ENCODE measurements at places on chromosomes 3 and 15.

DNA sequence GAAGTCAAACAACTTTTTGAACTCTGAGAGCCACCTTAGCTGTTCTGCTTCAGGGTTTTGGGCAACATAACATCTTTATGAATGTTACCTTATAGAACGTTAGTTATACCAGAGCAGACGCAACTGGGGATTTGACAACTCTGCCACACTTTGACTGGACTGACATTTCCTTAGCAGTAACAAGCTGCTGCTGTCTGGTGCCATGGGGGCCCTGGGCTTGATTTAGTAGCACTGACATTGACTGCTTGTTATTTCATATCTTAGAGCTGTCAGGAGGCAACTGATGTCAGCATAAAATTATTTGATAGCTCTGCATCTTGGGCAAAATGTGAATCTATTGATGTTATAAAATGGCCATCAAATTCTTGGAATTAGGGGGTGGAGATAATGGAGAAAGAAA lies 285.4 kb downstream of the ROBO2 start:
- DNase-seq = no peak

GRCh38 chr15:77042245-77042919 lies 28.5 kb downstream of the TSPAN3 start:
- no peak for DNase-seq

GRCh38 chr3:23481616-23482278 lies 278.6 kb downstream of the UBE2E2 start:
- DNase-seq = no peak

DNA sequence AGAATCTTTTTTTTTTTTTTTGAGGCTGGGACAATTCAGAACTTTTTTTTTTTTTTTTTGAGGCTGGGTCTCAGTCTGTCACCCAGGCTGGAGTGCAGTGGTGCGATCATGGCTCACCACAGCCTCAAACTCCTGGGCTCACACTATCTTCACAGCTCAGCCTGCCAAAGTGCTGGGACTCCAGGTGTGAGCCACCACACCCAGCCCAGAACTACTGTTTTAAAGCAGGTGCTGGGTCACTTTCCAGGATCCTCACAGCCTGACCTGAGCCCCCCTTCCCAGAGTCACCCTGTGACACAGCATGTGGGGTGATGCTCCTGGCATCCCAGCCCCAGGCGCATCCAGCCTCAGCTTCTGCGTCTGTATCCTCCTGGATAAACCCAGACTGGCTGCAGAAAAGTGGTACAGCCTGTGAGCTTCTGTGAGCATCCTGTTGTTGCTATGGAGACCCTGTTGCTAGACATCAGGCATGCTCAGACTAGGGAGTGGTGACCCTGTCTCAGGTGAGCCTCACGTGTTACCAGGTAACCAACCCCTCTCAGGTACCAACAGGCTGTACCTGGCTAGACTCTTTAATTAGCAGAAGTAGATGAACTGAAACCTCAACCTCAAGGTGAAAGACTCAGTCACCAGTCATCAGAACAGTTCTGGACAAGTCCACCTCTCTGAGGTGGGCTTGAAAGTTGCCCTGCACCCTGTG lies 15.0 kb downstream of the KLF13 start:
- DNase-seq = no peak

GRCh38 chr3:108983051-108983450 lies 29.4 kb upstream of the GUCA1C start:
- no peak for DNase-seq

GRCh38 chr3:38651153-38651789 lies 1.8 kb upstream of the SCN5A start:
- peak; percentile 35 for DNase-seq

- DNase-seq = no peak
Measured at GRCh38 chr3:153688301-153689120, 432.7 kb upstream of the ARHGEF26 start.

DNA sequence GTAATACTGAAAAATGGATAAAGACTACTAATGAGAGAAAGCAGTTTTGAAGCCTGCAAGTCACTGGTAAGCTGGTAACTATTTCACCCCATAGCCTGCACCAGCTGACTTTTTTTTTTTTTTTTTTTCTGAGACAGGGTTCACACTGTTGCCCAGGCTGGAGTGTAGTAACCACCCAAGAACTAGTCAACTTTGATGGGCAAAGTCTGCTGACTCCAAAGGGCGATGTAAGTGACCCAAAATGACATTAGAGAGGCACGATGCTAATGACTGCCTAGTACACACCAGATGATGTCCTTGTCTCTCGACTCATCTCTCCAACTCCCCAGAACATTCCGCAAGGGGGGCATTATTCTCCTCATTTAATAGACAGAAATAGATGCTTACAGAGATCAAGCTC lies 12.9 kb upstream of the TMEM41A start:
- DNase-seq = no peak

GRCh38 chr3:138594935-138595610 lies 1.0 kb upstream of the CEP70 start:
- DNase-seq = no peak

DNA sequence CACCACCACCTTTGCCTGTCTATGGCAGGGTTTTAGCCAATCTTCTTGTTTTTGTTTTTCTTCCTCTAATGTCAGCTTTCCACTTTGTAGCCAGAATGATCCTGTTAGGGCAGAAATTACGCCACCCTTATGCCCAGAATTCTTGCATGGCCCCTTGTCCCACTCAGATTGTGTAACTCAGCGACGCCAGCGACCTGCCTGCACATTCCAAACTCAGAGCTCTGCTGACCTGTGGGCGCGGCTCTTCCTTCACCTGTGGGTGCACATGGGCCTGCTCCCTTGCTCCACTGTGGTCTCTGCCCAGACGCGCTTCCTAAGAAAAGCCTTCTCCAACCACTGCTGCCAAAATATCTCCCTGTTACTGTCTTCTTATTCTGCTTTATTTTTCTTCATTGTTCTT lies 45.0 kb downstream of the MED12L start:
- DNase-seq = no peak

GRCh38 chr3:197339841-197340520 lies 41.6 kb upstream of the DLG1 start:
- no peak for DNase-seq

- DNase-seq = no peak
Measured at GRCh38 chr3:14831916-14832450, 13.2 kb downstream of the FGD5 start.

DNA sequence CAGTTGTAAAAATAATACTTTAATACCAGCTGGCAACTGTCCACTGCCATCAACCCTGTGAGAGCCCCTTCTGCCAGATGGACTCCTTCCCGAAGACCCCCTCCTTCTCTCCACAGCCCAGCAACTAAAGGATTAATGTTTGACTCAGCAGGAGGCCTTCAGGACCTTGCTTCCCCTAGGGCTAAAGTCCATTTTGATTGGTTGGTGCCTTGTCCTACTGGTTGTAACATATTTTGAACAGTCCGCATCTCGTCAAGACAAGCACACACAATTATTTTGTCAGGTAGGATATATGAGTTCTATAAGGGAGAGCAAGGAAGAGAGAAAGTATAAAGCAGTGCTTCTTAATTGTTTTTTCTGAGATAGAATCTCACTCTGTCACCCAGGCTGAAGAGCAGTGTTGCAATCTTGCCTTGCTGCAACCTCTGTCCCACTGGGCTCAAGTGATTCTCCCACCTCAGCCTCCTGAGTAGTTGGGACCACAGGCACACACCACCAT lies 18.6 kb downstream of the ACOX2 start:
- DNase-seq = no peak

DNA sequence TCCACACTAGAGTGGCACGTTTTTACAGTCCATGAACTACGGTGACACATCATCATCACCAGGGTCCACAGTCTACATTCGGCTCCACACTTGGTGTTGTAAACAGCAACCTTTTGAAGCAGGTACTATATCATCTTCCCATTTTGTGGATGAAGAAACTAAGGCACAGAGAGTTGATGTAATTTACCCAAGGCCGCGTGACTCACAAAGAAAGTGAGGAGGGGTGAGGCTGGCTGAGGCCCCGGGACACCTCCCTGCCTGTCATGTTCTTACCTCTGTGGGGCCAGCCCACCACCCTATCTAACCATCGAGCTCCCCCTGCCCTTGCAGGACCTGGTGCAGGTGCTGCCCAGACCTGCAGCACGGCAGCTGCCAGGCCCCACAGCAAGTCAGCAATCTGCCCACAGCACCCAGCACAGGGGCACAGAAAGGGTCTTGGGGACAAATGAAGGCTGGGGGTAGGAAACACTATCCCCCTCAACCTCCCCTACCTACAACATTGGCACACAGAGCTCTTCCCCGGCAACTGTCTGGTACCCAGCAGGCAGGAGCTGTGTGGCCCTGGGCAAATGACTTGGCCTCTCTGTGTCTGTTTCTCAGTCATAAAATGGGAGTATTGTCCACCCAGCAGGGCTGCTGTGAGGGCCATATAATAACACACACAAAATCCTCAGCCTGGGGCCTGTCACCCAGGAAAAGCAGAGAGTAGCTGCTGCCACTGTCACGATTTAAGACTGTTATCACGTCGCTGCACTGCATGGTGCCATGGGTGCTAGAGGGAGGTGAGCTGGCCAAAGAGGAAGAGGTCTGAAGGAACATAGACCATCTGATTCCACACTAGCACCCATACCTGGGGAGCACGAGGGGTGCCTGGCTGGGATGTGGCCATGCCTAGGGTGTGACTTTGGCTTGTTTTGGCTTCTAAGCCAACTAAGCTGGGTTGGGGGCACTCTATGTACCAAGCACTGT lies 115.1 kb downstream of the IQSEC1 start:
- no peak for DNase-seq

- DNase-seq = peak; percentile 58
Measured at GRCh38 chr3:192130534-192131132, 596.7 kb downstream of the FGF12 start.

DNA sequence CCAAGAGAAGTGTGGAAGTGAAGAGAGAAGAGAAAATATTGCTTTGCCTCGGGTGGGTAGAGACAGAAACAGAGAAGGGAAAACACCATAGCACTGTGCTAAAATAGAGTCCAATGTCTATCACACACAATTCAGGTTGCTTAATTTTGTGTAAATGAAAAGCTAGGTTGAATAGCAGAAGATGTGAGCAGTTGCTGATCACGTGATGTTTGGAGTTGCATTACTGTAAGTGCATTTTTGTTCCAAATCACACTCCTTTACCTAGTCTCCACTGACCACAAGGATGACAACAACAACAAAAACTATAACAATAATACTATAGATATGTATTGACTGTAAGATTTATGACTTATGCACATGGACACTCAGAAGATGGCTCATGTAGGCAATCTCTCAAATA lies 683.2 kb downstream of the AGBL1 start:
- no peak for DNase-seq

- DNase-seq = no peak
Measured at GRCh38 chr15:97929456-97930229, 30.9 kb upstream of the ARRDC4 start.

GRCh38 chr3:58898513-58898912 lies 151.3 kb downstream of the CFAP20DC start:
- DNase-seq = no peak

DNA sequence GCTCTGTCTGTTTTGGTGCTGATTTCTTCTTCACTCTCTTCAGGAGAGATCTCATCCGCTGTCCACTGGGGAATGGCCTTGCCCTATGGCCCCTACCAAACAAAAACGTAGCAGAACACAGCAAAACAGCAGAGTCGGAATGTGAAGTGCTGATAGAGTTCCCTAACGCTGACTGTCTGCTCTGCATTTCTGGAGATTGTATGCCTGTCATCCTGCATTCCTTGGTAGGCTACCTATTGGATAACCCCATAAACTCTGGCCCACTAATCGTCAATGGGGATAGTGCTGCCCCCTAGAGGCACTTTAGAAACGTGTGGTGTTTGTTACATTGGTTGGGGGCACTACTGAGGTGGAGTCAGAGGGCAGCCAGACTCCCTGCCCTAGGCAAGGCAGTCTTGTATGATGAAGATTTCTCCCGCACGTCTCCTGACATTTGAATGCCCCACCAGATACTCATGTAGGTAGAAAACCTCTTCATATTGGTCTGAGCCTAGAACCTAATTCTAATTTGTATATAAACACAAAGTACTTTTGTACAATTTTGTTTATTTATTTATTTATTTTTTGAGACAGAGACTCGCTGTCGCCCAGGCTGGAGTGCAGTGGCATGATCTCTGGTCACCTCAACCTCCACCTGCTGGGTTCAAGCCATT lies 15.6 kb upstream of the MAGEF1 start:
- peak; percentile 21 for DNase-seq

GRCh38 chr3:177934001-177934891 lies 602.0 kb upstream of the KCNMB2 start:
- DNase-seq = no peak

GRCh38 chr3:10702961-10703740 lies 112.9 kb upstream of the SLC6A11 start:
- DNase-seq = no peak

- no peak for DNase-seq
Measured at GRCh38 chr3:177251755-177252154, 54.5 kb upstream of the TBL1XR1 start.

GRCh38 chr3:119098619-119099222 lies 47.2 kb upstream of the TEX55 start:
- peak; percentile 18 for DNase-seq
